Astrocyte (in vitro differentiated cells and primary cell): ENCODE measurements at places on chromosomes 6 and 20.

DNA sequence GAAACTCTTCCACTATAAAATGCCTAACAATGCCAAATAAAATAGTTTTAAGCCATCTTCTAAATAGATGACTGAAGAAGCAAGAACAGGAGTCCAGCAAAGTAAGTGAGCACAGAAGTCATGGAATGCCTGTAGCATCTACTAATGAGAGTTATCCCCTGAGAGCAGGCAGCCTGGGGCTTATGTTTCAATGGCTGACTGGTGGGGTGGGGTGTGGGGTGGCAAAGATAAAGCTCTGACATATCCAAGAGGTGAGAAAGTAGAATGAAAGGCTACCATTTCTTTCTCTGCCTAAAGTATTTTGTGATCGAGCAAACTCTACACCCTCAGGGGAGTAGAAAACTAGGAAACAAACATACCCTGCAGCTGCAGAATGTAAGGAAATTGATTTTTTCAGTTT, 348.8 kb downstream of the TFAP2B start:
- DNase-seq: no peak

DNA sequence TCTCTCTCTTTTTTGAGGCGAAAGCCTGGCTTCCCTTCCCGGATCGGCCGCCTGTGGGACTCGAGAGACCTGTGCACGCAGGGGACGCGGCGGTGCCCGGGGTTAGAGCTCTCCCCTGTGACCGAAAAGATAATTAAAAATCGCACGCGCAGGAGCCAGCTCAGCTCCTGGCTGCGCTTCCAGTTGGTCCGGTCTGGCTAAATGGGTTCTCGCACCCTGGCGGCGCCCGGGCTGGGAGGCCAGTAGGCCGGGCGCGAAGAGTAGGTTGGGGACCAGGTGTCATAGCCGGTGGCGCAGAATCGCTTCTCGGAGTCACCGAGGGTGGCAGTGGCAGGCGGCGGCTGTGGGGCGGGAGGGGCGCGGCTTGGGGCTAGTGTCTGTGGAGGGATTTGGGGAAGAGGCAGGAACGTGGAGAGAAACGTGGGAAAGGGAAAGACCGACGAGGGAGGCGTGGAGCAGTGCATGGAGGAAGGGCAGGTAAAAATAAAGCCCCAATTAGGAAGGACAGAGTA, 41.9 kb upstream of the SUPT3H start:
- DNase-seq: peak; percentile 43

GRCh38 chr6:28501259-28501658, 14.3 kb downstream of the GPX6 start:
- no peak for DNase-seq

DNA sequence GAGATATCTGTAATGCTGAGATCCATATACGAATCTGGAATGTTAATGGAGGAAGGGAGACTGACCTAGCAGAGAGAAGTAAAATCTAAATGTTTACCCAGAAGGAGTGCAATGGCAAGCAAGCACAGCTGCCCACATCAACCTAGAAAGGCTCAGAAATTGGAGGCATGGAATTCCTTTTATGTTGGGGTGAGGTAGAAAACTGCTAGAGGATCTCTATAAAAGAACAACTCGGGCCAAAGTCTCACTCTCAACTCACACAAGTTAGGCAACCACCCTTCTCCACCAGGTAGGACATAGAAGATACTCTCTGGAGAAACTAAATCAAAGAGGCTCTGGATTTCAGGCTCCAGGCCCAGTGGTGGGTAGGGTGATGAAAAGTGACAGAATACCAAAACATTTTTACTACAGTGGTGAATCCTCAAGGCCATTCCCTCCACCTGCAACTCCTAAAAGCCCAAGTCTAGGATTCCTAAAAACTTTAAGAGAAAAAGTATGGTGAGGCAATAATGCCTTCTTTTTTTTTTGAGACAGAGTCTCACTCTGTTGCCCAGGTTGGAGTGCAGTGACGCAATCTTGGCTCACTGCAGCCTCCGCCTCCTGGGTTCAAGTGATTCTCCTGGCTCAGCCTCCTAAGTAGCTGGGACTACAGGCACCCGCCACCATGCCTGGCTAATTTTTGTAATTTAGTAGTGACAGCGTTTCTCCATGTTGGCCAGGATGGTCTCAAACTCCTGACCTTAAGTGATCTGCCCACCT, 9.5 kb upstream of the ADGRG6 start:
- no peak for DNase-seq

DNA sequence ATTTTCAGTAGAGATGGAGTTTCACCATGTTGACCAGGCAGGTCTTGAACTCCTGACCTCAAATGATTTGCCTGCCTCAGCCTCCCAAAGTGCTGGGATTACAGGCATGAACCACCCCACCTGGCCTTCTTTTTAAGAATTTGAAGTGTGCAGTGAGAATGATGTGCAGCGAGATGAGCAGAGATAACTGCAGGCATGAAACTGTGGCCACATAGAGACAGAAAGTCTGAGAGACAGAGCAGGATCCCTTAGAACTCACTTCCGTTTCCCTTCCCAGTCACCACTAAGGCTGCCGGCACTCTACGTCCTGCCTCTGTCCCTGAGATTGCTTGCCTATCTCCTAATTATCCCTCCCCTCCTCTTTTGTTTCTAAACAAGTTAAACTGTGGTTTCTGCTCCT, 27.2 kb downstream of the IL22RA2 start:
- no peak for DNase-seq
